ENCODE measurements at places on chromosomes 12 and 14.

DNA sequence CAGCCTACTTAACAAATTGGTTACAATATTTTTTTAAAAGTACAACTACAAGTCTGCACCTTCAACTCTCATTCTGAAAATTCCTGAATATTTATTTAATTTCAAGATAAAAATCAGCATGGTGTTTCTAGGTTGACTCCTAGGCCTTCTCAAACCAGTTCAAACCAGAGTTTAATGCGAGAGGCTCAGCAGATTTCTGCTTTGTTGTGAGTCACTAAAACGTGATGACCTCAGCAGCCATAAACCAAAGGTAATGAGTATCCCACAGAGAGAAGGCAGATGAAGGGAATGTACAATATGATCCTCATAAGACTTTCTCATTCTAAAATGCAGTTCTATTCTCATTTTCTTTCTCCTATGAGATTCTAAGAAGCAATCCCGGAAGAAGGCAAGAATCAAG, 1.5 kb downstream of the PRDM4 start:
- DNase-seq, result peak; percentile 86

GRCh38 chr12:94149119-94149780, 873 bp downstream of the PLXNC1 start:
- DNase-seq, result peak; percentile 62

GRCh38 chr12:69583203-69583602, 2.1 kb upstream of the CCT2 start:
- peak; percentile 29 for DNase-seq

- no peak for DNase-seq
Observed at GRCh38 chr14:64987438-64987767, 708 bp downstream of the FNTB start.

DNA sequence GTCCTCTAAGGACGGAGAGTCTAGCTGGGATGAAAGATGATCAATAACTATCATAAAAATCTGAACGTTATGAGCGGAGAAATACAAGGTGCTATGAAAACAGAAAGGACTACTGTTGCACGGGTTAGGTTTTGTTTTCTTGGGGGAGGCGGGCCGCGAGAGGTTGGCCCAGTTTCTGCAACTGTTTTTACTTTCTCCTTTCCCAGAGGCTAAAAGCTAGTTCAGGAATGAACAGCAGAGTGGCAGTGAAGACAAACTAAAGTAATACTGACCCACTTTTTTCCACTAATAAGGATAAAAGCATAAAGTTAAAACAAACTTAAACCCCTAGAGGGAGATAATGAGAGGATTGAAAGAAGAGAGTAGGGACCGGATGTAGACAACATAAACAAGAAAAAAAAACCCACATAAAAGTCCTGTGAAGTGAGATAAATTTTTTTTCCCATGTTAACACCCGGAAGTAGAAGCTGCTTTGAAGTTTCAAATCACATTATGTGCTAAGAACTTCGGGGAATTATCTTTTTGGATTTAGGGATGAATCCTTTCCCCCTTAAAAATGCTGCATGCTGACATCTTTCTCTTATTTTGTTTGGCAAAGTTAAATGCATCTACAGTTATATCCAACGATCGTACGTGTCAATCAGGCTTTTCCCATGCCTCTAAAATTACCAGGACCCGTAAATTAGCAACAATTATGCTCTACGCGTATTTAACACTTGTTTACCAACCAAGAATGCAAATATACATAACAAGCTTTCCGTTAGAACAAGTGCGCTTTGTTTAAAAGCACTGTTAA, 1.0 kb upstream of the CDK17 start:
- DNase-seq, result peak; percentile 85

DNA sequence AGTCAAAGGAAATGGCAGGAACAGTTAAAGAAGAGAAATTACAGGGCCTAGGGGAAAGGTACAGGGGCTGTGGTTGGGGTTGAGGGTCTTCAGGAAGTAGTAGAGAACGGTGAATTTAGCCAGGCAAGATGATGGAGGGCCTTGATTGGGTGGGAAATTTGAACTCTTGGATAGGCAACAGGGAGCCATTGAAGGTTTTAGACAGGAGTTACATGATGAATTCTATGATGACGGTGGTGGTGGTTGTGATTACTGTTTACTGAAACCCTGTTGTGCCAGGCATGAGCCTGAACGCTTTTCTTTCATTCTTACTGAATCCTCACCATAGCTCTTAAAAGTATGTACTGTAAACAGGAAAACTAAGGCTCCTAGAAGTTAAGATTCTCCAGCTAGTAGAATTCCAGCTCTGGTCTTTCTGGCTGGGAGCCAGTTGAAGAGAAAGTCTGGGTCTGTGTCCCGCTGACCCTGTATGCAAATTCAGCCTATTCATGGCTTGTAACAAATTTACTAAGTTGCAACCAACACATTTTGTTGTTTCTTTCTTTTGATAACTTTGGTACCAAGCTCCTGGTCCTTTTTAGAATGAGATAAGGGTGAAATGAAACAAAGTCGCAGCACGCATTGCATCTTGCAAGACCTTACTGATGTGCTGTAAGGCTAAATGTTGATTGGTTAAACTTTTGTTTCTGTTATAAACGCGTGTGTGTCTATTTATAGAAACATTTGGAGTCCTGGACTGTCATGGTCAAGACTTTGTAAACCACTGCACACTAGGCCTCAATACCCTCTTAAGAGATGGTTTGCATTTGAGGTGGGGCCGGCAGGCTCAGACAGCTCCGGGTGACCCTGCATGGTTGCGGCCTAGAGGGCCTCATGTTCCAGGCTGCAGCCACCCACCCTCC, 6.0 kb downstream of the ORAI1 start:
- DNase-seq, result no peak

- DNase-seq, result no peak
Observed at GRCh38 chr14:102557434-102558226, 34.8 kb upstream of the RCOR1 start.

DNA sequence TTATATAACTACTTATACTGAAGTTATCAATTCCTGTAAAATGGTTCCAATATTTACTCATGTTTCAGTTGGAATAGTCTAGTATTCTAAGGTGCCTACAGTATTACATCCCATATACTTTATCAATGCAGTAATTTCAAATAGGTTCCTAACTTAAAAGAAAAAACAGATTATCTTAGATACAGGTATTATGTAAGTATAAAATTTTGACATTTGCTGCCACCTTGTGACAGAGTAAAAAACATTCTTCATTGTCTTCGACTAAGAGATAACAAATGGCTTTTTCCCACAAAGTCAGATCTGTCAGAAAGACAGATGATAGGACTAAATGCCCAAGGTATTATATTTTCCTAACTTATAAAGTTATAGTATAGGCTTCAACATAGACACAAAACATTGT, 78.7 kb downstream of the TXNDC16 start:
- peak; percentile 49 for DNase-seq

GRCh38 chr12:24937553-24938244, 11.2 kb downstream of the BCAT1 start:
- peak; percentile 78 for DNase-seq

DNA sequence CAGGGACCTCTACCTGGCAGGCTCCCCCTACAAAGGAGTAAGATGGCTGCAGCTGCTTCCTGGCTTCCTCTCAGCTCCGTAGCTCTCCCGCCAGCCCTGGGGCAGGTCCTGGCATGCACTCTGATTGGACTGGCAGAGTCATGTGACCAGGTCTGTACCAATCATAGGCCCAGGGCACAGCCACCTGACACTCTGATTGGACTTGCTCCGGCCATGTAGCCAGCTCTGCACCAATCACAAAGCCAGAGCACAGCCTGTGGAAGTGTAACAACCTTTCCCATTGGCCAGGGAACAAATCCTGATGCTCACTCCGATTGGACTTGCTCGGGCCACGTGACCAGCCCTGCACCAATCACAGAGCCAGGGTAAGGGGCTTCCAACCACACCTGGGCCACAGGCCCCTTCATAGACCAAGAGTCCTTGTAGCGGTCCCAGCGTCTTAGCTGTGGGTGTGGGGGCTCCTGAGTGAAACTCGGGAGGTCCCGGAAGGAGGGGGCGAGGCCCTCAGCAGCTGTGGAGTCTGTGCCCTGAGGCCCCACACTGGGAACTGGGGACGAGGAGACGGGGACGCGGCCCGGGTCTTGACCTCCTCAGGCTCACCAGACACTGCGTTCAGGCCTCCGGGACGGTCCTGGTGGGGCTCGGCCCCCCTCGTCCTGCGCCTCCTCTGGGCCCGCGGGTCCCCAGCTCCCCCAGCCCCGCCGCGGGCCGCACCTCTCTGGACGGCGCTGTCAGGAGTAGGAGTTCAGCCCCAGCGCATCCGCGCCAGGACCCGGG, 210.6 kb downstream of the ADGRD1 start:
- no peak for DNase-seq

- DNase-seq, result no peak
Observed at GRCh38 chr12:124088217-124088907, 115.3 kb downstream of the ZNF664 start.

GRCh38 chr12:61854902-61855301, 405.3 kb upstream of the USP15 start:
- DNase-seq, result no peak

DNA sequence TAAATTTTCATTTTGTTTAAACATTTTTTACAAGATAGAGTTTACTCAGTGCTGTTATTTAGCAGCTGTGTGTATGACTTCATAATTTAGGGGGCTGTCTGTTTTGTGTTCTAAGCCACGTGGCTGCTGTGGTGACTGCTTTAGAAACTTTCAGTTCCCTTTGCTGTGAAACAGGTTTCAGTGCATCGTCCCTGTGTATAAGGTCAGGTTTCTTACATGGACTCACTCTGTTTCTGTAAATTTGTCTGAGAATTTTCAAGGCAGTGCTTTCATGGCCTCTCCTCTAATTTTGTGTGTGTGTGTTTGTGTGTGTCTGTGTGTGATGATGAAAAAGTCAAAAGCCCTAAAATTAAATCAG, 32.4 kb downstream of the BICD1 start:
- peak; percentile 36 for DNase-seq

- no peak for DNase-seq
Observed at GRCh38 chr12:53128780-53129569, 25.7 kb downstream of the SOAT2 start.

DNA sequence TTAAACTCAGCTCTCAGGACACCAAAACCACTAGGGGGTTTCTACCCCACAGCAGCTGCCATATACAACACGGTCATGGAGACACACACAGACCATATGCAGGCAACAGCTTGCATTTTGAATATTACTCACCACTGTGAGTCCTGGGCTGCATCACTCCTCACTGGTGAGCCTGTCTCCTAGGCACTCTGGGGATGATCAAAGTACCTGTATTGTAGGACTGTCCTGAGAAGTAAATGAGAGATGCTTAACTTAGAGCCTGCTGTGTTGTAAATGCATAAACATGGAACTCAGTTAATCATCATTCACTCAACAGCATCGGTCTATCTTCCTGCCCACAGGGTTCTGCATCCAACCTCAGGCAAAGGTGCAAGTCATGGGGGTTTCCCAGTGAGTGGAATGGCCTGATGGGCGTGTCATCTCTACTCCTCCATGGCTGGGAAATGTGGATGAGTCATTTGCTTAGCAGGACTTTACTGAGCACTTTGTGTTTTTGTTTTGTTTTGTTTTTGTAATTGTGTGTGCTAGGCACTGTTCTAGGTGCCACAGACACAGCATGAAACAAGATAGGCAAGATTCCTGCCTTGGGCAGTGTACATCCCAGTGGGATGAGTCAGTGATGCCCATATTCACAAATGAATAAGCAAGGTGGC, 1141.2 kb upstream of the TMEM132C start:
- DNase-seq, result peak; percentile 90

DNA sequence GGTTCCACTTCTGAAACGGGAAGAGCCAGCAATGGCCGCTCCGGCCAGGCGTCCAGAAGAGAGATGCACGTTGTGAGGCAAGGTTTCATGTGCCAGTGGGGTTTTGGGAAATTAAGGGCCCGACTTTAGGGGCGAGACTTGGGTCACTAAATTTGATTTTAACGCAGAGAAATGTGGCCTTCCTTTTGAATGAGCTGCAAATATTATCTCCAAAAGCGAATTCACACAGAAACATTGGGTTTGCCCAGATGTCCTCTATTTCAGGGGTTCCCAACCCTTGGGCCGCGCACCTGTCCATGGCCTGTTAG, 2.3 kb upstream of the RNASE4 start:
- DNase-seq, result no peak

DNA sequence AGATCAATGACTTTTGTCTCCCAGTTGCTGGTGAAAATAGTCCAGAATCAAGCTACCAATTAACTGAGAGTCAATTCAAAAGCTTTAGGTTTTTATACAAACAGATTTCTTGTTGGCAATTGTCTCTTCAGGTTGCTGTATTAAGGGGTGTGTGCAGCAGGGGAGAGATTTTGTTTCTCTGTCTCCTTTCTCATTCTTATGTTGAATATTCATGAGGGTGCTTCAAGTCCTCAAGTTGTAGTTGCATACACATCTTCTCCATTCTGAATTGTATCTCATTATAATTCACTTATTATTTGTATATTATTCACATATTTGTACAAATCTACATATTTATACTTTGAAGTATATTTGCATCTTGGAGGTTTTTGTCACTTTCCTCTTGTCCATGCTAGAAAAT, 126.7 kb upstream of the PTPRQ start:
- no peak for DNase-seq

DNA sequence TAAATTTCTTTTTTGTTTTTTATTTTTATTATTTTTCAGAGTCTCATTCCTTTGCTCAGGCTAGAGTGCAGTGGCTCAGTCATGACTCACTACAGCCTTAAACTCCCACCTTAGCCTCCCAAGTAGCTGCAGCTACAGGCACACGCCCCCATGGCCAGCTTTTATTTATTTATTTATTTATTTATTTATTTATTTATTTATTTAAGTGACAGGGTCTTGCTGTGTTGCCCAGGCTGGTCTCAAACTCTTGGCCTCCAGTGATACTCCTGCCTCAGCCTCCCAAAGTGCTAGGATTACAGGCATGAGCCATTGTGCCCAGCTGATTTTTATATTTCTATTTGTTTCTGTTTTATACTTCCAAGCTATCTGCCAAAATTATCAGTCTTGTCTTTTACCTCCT, 89.2 kb upstream of the EVL start:
- DNase-seq, result no peak

Measured in EL (cell line).